ENCODE measurements at places on chromosomes 7 and 10.

- DNase-seq, result no peak
Measured at GRCh38 chr7:82359426-82359825, 84.2 kb downstream of the CACNA2D1 start.

DNA sequence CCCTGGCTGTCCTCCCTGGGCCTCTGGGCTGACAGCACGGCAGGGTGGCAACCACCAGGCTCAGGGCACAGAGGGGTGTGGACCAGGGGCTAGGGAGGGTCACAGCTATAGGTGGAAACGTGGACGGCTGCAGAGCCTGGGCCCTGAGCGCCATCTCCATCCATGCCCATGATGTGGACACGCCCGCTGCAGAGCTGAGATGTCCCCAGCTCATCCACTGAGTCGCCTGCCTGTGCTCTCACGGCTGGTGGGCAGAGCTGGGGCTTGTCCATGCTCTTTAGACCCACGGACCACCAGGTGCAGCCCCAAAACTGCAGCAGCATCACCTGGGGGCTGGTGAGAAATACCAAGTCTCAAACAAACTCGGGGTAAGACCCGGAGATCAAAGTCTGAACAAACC is 16.1 kb downstream of the TECPR1 start:
- DNase-seq, result no peak

DNA sequence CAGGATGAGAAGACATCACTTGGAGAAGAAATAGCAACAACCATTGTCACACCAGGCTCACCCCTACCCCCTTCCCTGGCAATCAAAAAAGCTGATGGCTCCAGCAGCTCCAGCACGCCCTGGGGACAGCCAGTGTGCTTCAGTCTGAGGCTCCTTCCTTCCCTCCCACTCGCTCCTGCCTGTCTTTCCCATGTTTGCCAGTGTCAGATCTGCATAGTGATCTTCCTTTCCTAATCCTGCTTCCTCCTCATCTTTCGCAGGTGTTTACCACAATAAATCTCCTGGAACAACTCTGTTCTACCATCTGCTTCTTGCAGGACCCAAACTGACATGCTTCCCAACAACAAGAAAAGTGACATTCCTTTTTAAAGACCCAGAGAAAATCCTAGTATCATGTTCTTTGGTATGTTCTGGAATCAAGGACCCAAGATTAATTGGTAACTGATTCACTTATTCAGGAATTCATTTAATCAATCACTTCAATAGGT is 57.1 kb downstream of the STEAP1B start:
- DNase-seq, result no peak

- DNase-seq, result peak; percentile 70
Measured at GRCh38 chr7:24821045-24821753, 63.9 kb upstream of the GSDME start.

Data from T-helper 1 cell (primary cell).